Osteocyte (in vitro differentiated cells): ENCODE measurements at places on chromosomes 11 and 22. TPM values are rescaled to one million over a fixed set of nuclear protein-coding genes. Genes with fewer than 3 reads are reported as not detected.

GRCh38 chr22:38866399-38867123 is 5.5 kb downstream of the CBX6 start:
- H3K27me3 ChIP-seq: no peaks in the 10 kb centered on the region
- peaks cover 22% of the 10 kb centered on the region for H3K4me1 ChIP-seq
- H3K27ac ChIP-seq: no peak overlapping the region
- H3K4me3 ChIP-seq: no peak overlapping the region

GRCh38 chr11:33368931-33369330 is 111.8 kb downstream of the HIPK3 start:
- no peaks in the 10 kb centered on the region for H3K36me3 ChIP-seq
- H3K4me3 ChIP-seq: no peak overlapping the region
- H3K27ac ChIP-seq: no peak overlapping the region
- no peak for DNase-seq
- no peaks in the 10 kb centered on the region for H3K27me3 ChIP-seq

Gene SYT7
- 0.10 and 0.11 TPM in 2 replicates for total RNA-seq

Gene CXCR5
- not detected in 2 replicates for total RNA-seq

- peaks cover 16% of the 10 kb centered on the region for H3K4me1 ChIP-seq
- H3K27ac ChIP-seq: peak overlapping the region; percentile 65
- H3K4me3 ChIP-seq: no peak overlapping the region
- H3K27me3 ChIP-seq: no peaks in the 10 kb centered on the region
- no peaks in the 10 kb centered on the region for H3K36me3 ChIP-seq
- no peak for DNase-seq
Observed at GRCh38 chr22:46791201-46791731, 28.8 kb downstream of the TBC1D22A start.

Gene SAA2
- total RNA-seq: not detected in 2 replicates

DNA sequence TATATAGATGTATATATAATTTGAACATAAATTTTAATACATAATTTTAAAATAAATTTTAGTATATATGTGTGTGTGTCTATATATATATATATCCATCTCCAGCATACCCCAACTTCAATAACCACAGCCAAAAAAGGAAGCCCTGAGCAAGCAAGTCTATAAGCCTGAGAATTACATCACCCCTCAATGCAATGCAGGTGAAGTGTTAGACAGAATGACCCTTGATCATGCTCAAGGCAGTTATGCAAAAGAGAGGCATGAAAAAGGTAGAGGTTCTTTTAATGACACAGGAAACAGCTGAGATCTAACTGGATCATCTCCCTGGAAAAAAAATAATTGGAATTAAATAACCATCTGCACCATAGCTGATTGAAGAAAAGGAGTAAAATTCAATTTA is 557.9 kb upstream of the ANO5 start:
- no peak overlapping the region for H3K27ac ChIP-seq
- H3K4me3 ChIP-seq: no peak overlapping the region
- H3K27me3 ChIP-seq: no peaks in the 10 kb centered on the region
- H3K4me1 ChIP-seq: no peaks in the 10 kb centered on the region

DNA sequence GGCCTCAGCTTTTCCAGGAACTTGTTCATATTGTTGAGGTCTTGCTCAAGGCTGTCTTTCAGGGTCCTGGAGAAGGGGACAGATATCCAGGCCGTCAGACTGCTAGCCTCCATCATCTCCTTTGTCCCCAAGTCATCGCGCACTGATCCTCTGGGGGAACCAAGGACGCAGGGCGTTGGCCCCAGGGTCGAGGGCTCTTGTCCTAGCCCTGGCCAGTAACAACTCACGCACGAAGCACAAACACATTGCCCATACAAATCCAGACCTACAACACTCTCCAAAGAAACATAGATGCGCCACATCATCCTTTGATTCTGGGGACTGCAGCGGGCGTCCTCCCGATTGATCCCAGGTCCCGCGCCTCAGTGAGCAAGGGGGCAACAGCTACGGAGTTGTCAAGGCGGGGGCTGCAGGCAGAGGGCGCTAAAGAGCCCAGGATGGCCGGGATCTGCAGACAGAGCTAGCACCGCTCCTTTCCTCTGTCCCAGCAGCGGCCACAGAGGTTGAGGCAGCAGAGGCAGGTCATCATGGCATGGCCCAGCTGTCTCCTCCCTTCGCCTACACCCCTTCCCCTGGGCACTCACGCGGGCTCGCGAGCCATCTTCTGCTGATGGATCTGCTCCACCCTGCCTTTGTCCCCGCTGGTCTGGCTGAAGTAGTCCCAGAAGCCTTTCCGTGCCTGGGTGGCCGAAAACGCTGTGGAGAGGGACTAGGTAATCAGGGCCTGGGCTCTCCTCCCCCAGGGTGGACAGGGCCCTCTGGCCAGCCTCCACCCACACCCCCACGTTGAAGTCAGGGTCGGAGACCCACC is 472 bp downstream of the APOA5 start:
- H3K27ac ChIP-seq: no peak overlapping the region
- DNase-seq: peak; percentile 93
- no peaks in the 10 kb centered on the region for H3K36me3 ChIP-seq
- no peaks in the 10 kb centered on the region for H3K27me3 ChIP-seq

DNA sequence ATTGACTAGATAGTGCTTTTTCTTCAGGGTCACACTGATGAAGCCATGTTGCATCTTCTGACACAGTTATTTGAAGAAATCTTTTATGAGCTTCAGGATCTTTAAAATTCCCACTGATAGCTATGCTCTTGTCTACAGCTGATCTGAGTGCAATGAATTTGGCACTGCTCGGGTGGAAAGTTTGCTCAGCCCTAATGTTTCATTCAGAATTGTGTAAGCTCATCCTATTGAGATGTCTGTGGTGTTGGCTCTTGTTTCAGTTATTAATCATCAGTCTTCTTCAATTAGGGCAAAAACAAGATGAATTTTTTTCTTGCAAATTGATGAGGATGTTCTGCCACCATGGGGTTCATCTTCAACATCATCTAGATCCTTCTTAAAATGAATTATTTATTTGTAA is 1387.0 kb upstream of the RAG2 start:
- no peak for DNase-seq
- H3K36me3 ChIP-seq: peaks cover 4% of the 10 kb centered on the region
- H3K27me3 ChIP-seq: no peaks in the 10 kb centered on the region
- H3K4me3 ChIP-seq: no peak overlapping the region

- no peak overlapping the region for H3K4me3 ChIP-seq
- H3K27ac ChIP-seq: no peak overlapping the region
- peaks cover 39% of the 10 kb centered on the region for H3K36me3 ChIP-seq
- no peak for DNase-seq
- no peaks in the 10 kb centered on the region for H3K27me3 ChIP-seq
- no peaks in the 10 kb centered on the region for H3K4me1 ChIP-seq
Observed at GRCh38 chr11:32602657-32603415, 19.2 kb downstream of the EIF3M start.

Gene MFRP
- not detected in 2 replicates for total RNA-seq

Gene C11orf65
- 0.35 and 0.91 TPM in 2 replicates for total RNA-seq

Gene EI24
- 83.6 and 90.7 TPM in 2 replicates for total RNA-seq

GRCh38 chr11:1348796-1349326 is 39.4 kb upstream of the TOLLIP start:
- no peak overlapping the region for H3K4me3 ChIP-seq
- no peak for DNase-seq
- H3K27ac ChIP-seq: no peak overlapping the region
- no peaks in the 10 kb centered on the region for H3K36me3 ChIP-seq

- H3K4me1 ChIP-seq: no peaks in the 10 kb centered on the region
- H3K36me3 ChIP-seq: no peaks in the 10 kb centered on the region
Observed at GRCh38 chr11:134724779-134725140, 312.7 kb upstream of the B3GAT1 start.

DNA sequence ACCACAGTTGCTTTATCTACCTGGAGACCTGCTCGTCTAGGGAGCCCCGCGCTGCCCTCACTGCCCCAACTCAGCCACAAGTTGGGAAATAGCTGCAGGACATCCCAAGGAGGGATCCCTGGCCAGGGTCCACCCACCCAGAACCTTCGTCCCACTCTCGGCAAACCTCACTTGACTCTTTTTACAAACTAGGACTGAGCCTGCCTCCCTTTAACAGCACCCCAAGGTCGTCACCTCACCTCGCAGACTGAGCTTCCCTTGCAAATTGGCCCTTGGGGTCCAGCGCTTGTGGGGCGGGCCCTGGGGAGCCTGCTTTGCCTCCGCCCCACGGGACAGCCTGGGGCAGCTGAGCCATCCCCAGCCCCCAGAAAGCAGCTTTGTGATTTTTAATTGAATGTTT is 1505.8 kb downstream of the TBC1D22A start:
- no peaks in the 10 kb centered on the region for H3K4me1 ChIP-seq
- no peaks in the 10 kb centered on the region for H3K36me3 ChIP-seq
- no peak overlapping the region for H3K27ac ChIP-seq
- H3K4me3 ChIP-seq: no peak overlapping the region
- peaks cover 10% of the 10 kb centered on the region for H3K27me3 ChIP-seq

Gene CLDN5
- total RNA-seq: not detected in 2 replicates

DNA sequence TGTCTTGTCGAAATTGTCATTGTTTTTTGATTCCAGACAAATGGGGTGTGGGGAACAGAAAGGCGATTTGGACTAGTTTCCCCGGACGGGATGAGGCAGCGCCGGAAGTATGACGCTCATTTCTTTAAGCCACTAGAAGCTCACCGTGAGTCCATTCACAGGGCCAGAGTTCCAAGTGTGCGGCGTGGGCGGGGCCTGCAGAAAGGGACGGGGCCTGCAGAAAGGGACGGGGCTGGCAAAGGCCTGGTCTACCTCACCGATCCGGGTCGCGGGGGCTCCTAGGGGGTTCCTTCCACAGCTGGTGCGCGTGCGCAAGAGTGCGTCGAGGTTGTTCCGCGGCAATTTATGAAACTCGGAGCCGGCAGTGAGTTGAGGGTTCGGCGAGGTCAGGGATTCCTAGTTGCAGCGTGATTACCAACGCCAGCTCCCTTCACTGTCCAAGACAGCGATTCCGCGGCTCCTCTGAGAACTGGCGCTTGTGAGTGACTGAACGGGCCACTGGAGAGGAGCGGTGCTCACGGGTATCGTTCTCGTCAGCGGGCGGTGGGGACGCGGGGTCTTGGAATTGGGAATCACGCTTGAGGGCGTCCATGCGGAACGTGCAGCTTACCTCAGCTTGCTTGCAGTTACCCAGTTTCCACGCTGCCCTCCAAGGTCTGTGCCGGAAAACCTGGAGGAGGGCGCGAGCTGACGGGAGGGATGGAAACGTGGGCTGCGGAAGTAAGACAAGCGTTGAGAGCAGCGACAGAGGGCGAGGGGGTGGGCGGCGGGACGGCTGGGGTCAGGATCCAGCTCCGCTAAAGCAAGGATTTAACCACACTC is at the start of gene ZNF215:
TSS of gene ZNF215 (plus strand) at position 219 of the 822 bp plus-strand sequence. CDS start 5,847 bp downstream, outside the sequence.
- peak; percentile 89 for DNase-seq
- peaks cover 19% of the 10 kb centered on the region for H3K4me1 ChIP-seq
- peak within 1 kb of the TSS; percentile 92 for H3K4me3 ChIP-seq

- H3K36me3 ChIP-seq: peaks cover 8% of the 10 kb centered on the region
- peaks cover 37% of the 10 kb centered on the region for H3K4me1 ChIP-seq
- no peaks in the 10 kb centered on the region for H3K27me3 ChIP-seq
- peak overlapping the region; percentile 10 for H3K27ac ChIP-seq
- no peak for DNase-seq
Observed at GRCh38 chr11:66950112-66950535, 8.1 kb downstream of the PC start.

Gene FAM227A
- 2.7 and 3.5 TPM in 2 replicates for total RNA-seq

Gene APLNR
- total RNA-seq: not detected in 2 replicates

GRCh38 chr11:113721462-113722066 is 15.5 kb upstream of the TMPRSS5 start:
- H3K4me3 ChIP-seq: no peak overlapping the region
- H3K4me1 ChIP-seq: no peaks in the 10 kb centered on the region
- H3K27me3 ChIP-seq: no peaks in the 10 kb centered on the region
- peaks cover 6% of the 10 kb centered on the region for H3K36me3 ChIP-seq
- H3K27ac ChIP-seq: no peak overlapping the region
- DNase-seq: no peak

- H3K27me3 ChIP-seq: no peaks in the 10 kb centered on the region
- no peaks in the 10 kb centered on the region for H3K36me3 ChIP-seq
- H3K4me1 ChIP-seq: peaks cover 81% of the 10 kb centered on the region
- H3K27ac ChIP-seq: peak overlapping the region; percentile 80
- DNase-seq: no peak
Observed at GRCh38 chr11:10653261-10653660, 40.3 kb downstream of the IRAG1 start.
